ENCODE measurements at places on chromosomes 2 and 18. TPM values are rescaled to one million over a fixed set of nuclear protein-coding genes. Genes with fewer than 3 reads are reported as not detected.

DNA sequence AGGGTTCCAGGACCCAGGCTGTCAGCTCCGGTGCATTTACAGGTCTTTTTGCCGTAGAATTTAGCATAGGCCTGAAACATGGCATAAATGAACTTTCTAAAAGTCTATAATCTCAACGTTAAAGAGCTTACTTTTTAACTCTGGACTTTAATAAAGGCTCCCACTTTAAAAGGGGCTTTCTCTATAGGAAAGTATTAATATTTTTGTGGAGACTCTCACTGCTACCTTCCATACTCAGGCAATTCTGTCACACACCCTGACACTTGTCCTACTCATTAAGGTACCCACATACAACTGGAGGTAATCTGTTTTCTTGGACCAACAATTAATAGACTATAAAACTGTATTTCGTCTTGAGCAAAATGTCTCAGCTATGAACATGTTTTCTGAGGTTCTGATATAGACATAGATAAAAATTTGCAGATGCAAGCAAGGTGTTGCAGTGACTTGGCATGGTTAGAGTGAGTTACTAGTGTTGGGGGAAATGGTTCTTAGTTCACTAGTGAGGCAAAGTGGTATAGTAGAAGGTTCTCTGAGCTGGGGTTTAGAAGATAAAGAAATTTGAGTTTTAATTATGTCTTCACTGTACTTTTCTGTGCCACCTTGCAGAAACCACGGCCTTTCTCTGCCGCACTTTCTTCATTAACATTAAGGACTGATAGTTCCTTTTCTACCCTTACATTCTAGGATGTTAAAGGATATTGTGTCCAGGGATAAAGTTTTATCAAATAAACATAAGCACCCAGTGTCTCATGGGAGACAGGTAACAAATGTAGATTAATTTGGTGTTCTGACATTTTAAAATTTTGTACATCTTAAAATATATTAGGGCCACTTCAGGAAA is 10.8 kb upstream of the NR4A2 start:
- DNase-seq: no peak

DNA sequence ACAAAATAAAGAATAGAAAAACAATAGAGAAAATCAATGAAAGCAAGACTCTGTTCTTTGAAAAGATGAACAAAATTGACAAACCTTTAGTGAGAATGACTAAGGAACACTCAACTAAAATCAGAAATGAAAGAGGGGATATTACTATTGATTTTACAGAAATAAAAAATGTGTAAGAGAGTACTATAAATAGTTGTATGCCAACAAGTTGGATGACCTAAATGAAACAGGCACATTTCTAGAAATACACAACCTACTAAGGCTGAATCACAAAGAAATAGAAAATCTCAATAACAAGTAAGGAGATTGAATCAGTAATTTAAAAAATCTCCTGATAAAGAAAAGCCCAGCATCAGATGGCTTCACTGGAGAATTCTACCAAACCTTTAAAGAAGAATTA is 18.4 kb upstream of the MALL start:
- DNase-seq: no peak

- no peak for DNase-seq
Observed at GRCh38 chr2:24920098-24920808, at the start of gene ADCY3. TSS of gene ADCY3 (minus strand) at chr2:24920237. CDS start at chr2:24918987, 1,250 bp downstream.

DNA sequence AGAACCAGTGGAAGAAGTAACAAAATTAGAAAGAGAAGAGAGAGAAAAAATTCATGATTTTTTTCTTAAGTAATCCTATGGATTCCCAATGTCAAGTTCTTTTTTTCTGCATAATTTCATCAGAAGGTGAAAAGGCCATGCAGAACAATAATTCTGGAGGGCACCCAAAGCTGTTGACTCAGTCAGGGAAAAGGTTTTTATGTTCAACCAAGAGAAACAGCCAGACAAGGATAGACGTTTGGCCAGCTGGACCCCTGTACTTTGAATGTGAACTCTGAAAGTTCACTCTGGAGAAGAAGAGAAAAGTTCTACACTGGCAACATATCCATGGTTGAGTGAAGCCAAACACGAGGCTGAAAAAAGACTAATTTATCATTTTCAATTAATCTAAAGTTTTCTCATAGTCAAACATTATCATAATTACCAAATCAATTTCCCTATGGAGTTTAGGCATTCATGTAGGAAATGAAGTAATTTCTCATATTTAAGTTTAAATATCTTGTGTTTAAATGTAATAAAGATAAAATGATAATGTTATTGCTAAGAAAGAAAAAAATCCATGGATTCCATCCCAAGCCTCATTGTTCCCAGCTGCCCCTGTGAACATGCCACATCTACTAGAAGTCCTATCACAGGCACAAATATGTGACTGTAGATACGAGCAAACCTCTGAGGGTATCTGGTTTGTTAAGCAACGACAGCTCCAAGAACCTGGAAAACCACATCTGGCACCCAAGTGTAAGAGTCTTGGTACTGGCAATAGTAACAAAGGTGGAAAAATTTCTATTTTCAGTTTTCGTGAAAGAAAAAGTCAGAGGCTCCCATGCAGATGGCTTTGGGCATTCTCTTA is 742.7 kb upstream of the ACVR2A start:
- DNase-seq: no peak

Gene FOXD4L1
- not detected for total RNA-seq

Gene TUBA4B
- not detected for total RNA-seq

Gene ARHGEF33
- total RNA-seq: 0.95 TPM

Gene AKAIN1
- total RNA-seq: not detected

Gene FHOD3
- 10.5 TPM for total RNA-seq

Gene CNGA3
- not detected for total RNA-seq
